ENCODE measurements at places on chromosomes 1 and 21. TPM values are rescaled to one million over a fixed set of nuclear protein-coding genes. Genes with fewer than 3 reads are reported as not detected.

PYHIN1 gene
- 110 TPM for polyA plus RNA-seq

TDRD5 gene
- polyA plus RNA-seq = not detected

S100A14 gene
- not detected for polyA plus RNA-seq

FCRL4 gene
- not detected for polyA plus RNA-seq

ASTN1 gene
- polyA plus RNA-seq = not detected

BSND gene
- not detected for polyA plus RNA-seq

RYR2 gene
- polyA plus RNA-seq = 0.06 TPM

DCDC2B gene
- 0.13 TPM for polyA plus RNA-seq

INKA2 gene
- polyA plus RNA-seq = not detected

CFHR4 gene
- polyA plus RNA-seq = not detected

HLX gene
- polyA plus RNA-seq = not detected

KCNE2 gene
- not detected for polyA plus RNA-seq

OR2T4 gene
- polyA plus RNA-seq = not detected

OR2AK2 gene
- not detected for polyA plus RNA-seq

TRIM45 gene
- polyA plus RNA-seq = 0.06 TPM

TAL1 gene
- not detected for polyA plus RNA-seq

SERTAD4 gene
- polyA plus RNA-seq = not detected

FCRL5 gene
- not detected for polyA plus RNA-seq

AIDA gene
- polyA plus RNA-seq = 29.2 TPM

ADAM15 gene
- 15.3 TPM for polyA plus RNA-seq

DCAF6 gene
- polyA plus RNA-seq = 15.4 TPM

MRTO4 gene
- polyA plus RNA-seq = 28.5 TPM

TRABD2B gene
- polyA plus RNA-seq = not detected

ATP1A4 gene
- polyA plus RNA-seq = not detected

All from CD8-positive, alpha-beta memory T cell (primary cell).